Fibroblast of the conjunctiva (primary cell): ENCODE measurements at places on chromosomes 7 and 10.
A peak's percentile ranks its signal among the peaks of the same experiment; 100 is the strongest.

GRCh38 chr10:34530778-34531177, 284.3 kb downstream of the PARD3 start:
- no peak for DNase-seq

GRCh38 chr10:88507404-88507803, 75.7 kb downstream of the RNLS start:
- DNase-seq: no peak

GRCh38 chr7:58087536-58088190, 637.7 kb downstream of the ZNF716 start:
- DNase-seq: no peak

DNA sequence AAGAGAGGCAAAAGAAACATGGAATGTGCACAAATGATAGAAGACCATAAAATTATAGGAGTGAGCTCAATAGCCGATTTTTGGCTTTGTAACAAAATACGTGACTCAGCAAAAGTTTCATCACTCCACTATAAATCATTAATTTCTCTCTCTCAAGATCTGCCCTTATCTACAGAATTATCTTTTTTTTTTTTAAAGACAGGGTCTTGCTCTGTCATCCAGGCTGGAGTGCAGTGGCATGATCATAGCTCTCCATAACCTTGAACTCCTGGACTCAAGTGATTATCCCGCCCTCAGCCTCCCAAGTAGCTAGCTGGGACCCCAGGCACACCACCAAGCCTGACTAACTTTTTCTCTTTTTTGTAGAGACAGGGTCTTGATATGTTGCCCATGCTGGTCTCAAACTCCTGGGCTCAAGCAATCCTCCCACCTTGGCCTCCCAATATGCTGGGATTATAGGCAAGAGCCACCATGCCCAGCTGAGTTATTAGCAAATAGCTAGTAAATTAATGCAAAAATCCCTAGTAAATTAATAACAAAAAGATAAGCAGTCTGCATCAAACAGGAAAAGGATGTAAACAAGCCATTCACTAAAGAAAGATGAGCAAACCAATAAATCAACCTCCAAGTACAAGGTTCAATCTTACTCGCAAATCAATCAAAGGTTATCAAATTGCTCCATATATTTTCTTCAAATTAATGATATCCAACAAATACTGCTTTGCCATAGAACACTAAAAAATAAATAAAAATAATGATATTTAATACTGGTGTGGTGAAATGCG, 450.7 kb downstream of the PARD3 start:
- no peak for DNase-seq

DNA sequence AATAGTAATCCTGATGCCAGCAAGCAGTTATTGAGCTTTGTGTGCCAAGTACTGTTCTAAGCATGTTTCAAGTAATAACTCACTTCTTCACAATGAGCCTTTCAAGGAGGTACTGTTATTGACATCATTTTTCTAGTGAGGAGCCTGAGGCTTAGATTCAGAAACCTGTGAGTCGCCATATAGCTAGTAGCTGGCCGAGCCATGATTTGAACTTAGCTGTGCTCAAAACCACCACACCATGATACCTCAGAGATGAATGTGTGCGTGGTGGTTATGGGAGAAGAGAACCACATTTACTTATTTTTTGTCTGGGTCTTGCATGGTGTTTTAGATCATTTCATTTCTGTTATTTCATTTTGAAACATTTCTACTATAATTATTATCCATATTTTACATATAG, 578.9 kb downstream of the AUTS2 start:
- DNase-seq: no peak

DNA sequence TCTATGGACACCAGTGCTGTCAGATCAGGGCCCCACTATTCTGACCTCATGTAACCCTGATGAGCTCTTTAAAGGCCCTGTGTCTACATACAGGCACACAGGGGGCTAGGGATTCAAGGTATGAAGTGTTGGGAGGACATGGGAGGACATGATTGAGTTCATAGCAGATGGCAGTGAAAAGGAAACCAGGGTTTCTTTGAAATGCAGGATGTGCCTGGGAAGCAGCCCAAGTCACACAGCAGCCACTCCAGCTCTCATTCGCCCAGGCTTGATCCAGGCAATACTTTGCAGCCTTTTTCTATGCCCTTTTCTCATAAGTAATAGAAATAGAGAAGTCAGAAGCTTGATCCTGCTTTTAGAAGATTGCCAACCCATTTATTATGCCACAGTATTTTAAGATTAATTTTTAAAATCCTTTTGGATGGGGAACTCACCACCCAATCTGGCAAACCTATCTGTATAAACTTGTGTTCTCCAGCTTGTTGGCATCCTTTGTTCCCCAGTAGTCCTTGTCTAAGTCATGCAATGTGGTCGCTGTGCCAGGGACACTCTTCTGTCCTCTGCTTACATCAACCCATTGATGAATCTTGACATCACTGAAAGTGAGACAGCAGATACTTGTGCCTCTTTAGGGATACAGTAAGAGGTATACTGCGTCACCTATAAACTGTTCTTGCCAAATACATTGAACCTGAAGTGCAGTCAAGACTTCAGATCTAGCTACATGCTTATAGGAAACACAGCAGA, 95.0 kb downstream of the TAF3 start:
- DNase-seq: no peak

DNA sequence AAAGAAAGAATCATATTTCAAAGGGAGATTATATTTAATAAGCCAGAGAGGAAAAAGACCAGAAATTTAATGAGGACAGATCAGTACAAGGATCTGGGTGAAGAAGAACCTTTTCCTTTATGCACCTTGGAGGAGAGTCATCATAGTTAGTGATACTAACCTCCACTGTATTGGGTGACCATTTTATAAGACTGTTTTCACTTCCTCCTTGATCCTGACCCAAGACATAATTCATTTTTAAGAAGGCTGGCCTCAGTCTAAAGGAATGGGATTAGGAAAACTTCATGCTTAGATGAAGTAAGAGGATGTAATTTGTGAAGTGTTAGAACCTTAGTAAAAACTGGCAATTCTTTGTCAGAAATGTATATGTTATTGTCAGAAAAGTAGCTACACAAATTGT, 68.6 kb downstream of the ADAM22 start:
- no peak for DNase-seq

GRCh38 chr7:1122832-1123501, 35.1 kb downstream of the GPER1 start:
- no peak for DNase-seq

GRCh38 chr7:98771519-98771918, 98.3 kb downstream of the TMEM130 start:
- peak; percentile 34 for DNase-seq

DNA sequence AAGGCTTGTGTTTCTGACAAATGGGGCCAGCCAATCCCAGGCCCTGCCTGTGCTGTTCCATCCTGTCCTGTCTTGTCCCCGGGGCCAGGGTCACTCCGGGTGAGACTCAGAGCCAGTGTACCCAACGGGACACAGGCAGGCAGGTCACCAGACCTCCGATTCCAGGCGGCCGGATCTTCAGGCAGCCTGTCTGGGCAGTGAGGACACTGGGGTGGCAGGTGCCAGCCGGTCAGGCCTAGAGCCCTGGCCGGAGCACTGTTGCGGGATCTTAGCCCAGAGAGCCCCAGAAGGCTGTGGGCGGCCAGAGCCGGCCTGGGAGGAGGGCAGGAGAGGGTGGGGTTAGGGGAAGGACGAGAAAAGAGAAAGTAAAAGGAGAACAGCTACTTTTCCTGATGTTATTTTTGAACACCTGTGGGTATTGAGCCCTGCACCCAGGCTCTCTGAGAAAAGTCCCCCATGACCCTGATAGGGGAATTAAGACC, 134.3 kb upstream of the TNRC18 start:
- DNase-seq: no peak

- no peak for DNase-seq
Observed at GRCh38 chr10:73386583-73386982, 27.3 kb downstream of the ANXA7 start.

GRCh38 chr7:149883452-149883861, 9.7 kb downstream of the ATP6V0E2 start:
- DNase-seq: peak; percentile 21

GRCh38 chr10:100359529-100360150, 12.6 kb downstream of the SCD start:
- no peak for DNase-seq

GRCh38 chr7:77320714-77321113, 95.4 kb downstream of the GSAP start:
- DNase-seq: no peak

DNA sequence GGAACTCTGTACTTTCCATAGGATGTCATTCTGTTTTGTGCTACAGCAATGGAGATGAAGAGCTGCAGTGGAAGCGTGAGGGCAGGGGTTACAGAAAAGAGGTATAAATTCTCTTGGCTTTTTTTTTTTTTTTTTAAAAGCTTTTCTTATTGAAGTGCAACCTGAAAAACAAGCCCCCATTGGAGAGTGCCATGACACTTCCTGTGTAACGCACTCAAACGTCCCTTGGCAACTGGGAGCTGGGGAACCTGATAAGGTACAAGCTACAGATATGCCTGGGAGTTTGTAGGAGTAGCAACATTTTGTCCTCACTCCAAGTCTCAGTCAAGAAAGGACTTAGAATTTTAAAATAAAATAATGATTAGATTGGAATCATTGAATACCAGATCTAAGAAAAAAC, 512.1 kb downstream of the RPS24 start:
- DNase-seq: no peak

- DNase-seq: no peak
Observed at GRCh38 chr10:30557884-30558283, 71.7 kb downstream of the LYZL2 start.

DNA sequence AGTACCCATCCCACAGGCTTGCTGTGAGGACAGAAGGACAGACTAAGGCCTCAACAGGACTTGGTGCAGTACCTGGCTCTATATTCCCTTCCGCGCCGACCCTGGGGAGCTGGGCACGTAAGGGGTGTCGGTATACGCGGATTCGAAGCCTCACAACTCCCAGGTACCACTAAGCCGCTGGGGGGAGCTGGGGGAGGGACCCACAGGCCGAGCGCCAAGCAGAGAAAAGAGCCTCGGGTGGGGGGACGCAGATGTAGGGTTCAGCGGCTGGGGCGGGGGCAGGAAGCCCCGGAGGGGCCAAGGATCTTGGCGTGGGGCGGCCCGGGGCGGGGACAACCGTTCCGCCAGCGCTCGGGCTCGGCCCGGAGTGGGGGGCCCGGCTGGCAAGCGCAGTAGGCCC, 126.4 kb upstream of the ZNF746 start:
- no peak for DNase-seq

DNA sequence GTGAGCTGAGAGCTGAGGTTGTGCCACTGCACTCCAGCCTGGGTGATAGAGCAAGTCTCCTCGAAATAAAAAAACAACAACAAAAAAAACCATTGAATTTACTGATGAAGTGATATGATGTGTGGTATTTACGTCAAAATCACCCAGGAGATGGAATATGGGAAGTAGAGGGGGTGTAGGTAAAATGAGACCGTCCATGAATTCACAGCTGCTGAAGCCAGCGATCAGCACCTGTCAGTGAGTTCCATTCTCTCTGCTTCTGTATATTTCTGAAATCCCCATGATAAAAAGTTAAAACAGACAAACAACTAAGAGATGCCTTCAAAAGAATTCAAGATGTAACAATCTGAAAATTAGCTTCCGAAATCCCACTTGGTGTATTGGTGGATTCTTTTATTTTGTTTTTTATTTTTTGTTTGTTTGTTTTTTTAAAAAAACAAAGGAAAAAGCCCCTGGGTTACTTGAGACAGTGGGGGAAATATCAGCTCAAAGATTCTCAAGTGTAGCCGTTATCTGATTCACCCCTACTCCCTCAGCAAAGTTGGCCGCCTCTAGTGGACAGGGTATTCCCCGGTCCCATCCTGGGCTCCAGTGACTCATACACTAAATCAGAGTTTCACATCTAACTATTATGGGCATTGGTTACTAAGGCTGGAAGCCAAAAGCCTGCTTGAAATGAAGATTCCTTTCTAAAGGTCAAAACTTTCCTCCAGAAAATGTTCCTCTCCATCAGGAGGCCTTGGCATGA, 76.4 kb downstream of the MAP3K8 start:
- DNase-seq: peak; percentile 46

- DNase-seq: no peak
Observed at GRCh38 chr10:95026461-95026860, 42.8 kb downstream of the CYP2C8 start.

DNA sequence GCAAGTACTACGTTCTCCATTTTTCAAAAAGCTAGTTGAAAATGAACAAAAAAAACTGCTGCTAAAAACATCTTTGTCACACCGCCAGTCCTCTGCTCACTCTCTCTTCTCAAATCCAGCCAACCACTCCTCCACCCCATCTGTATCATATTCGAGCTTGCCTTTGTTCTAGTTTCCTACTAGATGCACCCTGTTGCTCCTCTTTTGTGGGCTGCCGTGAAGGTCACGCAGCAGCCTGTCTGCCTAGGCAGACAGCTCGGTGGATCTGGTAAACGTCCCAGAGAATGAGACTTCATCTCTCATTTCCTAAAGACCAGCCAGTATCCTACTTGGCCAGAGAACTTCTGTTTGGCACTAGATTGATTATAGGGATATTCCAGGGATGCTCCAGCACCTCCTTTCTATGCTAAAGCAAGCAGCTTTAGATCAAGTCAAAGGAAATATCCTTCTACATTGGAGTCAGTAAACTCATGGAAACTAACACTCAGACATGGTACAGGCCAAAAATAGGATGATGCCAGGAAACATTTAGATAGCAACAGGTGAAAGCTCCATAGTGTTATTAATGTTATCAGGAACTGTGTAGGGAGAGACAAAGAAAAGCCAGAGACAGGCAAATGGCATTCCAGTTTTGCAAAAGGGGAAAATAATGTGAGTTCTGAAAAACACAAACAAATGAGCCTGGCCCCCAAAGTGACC, 8.7 kb upstream of the PLXNA4 start:
- DNase-seq: no peak

- no peak for DNase-seq
Observed at GRCh38 chr7:44276571-44277221, 48.7 kb downstream of the CAMK2B start.

DNA sequence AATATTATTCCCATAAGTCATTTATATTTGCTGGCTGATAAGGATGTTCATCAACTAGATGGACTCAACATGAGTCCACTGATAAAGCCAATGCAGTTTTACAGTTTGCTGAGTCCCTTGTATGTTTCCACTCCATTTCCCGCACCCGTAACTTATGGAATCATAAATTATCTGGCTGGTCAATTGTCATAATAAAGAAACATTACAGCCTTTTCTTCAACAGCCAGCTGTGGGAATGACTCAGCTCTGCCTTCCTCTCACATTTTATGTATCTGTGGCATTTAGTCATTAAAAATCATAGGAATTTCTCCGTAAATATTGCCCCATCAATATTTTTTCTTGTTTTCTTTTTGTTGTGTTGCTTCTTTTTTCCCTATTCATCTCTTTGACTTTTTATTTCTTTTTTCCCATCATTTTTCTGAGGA, 22.3 kb upstream of the TMEM26 start:
- no peak for DNase-seq

DNA sequence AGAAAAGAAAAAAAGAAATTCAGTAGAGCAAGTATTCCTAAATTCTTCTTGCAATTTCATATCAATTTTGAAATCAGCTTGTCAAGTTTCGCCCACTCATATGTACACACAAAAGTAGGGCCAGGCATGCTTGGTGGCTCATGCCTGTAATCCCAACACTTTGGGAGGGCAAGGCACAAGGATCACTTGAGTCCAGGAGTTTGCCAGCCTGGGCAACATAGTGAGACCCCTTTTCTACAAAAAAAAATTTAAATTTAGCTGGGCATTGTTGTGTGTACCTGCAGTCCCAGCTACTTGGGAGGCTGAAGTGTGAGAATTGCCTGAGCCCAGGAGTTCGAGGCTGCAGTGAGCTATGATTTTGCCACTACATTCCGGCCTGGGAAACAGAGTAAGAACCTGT, 65.4 kb downstream of the MRPL32 start:
- DNase-seq: no peak

GRCh38 chr7:28091190-28091589, 89.4 kb downstream of the JAZF1 start:
- no peak for DNase-seq

GRCh38 chr7:157679607-157680006, 342.8 kb downstream of the DNAJB6 start:
- no peak for DNase-seq
